NCI-H1930 (cell line): ENCODE measurements at places on chromosomes 5 and 9.

- DNase-seq = no peak
These were observed 117.7 kb downstream of the GAS1 start for GRCh38 chr9:86829496-86830046.

GRCh38 chr9:26940779-26941178, 6.3 kb downstream of the PLAA start:
- DNase-seq = no peak

DNA sequence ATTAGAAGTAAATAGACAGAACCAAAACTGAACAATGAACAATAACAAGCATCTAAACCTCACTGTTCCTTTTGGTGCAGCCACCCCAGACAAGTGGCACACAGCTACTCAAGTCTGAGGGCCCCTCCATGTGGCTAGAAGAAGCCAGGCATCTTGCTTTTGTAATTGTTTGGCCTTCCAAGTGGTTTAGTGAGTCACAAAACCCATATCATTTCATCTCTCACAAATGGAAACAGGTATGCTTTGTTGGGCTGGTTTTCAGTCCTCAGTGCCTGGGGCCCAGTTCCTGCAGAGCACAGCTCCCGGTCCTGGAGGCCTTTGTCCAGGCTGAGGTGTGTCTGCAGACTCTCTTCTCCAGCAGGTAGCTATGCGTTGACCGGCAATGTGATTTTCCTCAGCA, 16.7 kb downstream of the PRLR start:
- DNase-seq = no peak

GRCh38 chr9:138118601-138119071, 241.1 kb downstream of the CACNA1B start:
- no peak for DNase-seq

DNA sequence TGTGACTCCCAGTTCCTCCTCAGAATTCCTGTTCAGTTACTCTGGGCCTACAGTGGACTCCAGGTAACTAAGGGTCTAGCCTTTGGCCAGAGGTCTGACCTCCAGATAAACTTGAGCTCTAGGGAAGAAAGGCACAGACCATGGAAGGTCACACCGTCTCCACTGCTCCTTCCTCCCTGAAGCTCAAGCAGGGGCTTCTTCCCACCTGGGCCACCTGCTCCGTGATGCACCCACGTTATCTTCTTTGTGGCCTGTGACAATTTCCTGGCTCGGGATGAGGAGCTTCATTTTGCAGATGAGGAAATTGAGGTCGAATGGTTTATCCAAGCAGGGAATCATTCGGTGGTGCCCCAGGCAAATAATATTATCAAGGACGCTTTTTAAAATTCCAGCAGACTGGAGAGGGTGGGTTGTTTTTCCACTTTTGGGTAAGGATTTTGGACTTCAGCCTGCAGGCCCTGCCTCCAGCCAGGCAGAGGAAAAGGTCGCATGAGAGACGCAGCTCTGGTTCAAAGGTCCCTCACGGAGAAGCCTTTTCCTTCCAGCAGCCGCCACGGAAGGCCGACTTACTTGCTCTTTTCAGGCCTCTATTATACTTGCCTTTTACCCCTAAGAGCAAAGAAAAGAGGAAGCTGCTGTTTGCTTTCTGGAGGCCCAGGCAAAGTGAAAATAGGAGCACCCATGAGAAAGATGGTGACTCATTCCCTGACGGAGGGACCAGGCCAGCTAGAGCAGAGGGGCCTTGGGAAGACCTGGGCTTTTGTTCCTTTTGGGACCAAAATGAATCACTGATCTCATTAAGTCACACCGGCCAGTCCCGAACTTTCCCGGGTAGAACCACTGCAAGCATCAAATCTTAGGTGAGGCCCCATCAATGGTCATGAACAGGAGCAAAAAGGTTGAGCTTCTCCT, 22.8 kb upstream of the DUSP1 start:
- DNase-seq = no peak

GRCh38 chr9:91379426-91379825, 17.7 kb upstream of the AUH start:
- no peak for DNase-seq

- DNase-seq = no peak
These were observed 154.3 kb downstream of the PALM2AKAP2 start for GRCh38 chr9:109934136-109934856.

- no peak for DNase-seq
These were observed 3.6 kb upstream of the DOCK8 start for GRCh38 chr9:211036-211435.

DNA sequence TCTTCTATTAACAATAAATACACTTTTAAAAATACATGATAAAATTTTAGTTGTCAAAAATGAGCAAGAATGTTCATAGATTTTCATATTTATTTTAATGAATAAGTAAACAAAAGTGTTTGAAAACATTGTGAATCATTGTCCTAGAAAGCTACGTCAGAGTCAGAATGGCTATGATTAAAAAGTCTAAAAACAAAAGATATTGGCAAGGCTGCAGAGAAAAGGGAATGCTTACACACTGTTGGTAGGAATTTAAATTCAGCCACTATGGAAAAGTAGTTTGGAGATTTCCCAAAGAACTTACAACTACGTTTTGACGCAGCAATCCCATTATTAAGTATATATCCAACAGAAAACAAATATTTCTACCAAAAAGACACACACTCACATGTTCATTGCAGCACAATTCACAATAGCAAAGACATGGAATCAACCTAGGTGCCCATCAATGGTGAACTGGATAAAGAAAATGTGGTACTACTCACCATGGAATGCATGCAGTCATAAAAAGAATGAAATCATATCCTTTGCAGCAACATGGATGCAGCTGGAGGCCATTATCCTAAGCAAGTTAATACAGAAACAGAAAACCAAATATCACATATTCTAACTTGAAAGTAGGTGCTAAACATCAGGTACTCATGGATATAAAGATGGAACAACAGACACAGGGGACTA, 49.2 kb upstream of the FBXL17 start:
- DNase-seq = no peak

- no peak for DNase-seq
These were observed 583 bp upstream of the TJP2 start for GRCh38 chr9:69173497-69173890.

- DNase-seq = peak; percentile 15
These were observed 64.0 kb downstream of the CARTPT start for GRCh38 chr5:71782771-71783770.

GRCh38 chr5:95537501-95537900, 17.3 kb downstream of the SKIC3 start:
- DNase-seq = no peak

DNA sequence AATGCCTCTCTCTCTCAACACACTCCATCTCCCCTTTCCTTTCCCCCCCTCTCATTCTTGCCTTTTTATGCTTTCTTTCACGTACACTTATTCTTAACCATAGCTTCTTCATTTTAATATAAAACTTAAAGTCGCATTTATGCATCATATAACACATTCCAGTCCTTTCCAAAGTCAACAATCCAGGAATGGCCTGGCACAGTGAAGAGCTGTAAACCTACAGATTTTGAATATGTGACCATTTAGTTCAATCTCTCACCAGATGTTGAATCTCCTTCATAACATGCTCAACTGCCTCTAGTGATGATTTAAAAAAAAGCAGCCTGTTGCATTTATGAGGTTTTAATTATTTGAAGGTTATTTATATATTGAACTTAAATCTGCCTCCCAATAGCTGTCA, 186.2 kb upstream of the GRAMD2B start:
- DNase-seq = no peak

GRCh38 chr5:77635067-77635916, 3.2 kb downstream of the OTP start:
- no peak for DNase-seq

- DNase-seq = no peak
These were observed 63.7 kb upstream of the RICTOR start for GRCh38 chr5:39137819-39138451.

GRCh38 chr5:172841256-172841655, 7.2 kb downstream of the ERGIC1 start:
- DNase-seq = no peak

GRCh38 chr5:159465604-159466003, 135.3 kb upstream of the IL12B start:
- DNase-seq = no peak

DNA sequence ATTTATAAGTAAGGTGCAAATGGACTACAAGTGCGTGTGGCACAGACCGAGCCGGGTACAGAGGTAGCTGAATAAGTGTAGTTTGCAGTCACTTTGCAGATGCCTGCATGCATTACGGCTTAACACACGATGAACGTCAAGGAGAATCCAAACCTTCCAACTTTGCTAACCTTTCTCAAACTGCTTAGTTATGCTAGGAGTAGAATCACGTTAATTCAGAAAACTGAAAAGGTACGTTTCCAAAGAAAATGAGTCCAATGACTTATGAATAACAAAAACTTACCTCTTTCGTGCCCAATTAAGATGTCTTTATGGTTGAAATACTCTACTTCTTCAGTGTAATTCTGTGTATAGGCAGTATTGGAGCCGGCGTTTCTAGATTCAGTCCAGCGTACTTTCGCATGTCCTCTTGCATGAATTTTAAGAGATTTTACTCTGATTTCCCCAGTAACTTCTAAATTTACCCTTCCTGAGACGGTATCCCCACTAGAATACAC, 539 bp downstream of the ARRDC3 start:
- no peak for DNase-seq

GRCh38 chr5:146699664-146700418, 178.7 kb downstream of the PPP2R2B start:
- DNase-seq = no peak

GRCh38 chr5:32848681-32849080, 137.6 kb downstream of the NPR3 start:
- DNase-seq = no peak

DNA sequence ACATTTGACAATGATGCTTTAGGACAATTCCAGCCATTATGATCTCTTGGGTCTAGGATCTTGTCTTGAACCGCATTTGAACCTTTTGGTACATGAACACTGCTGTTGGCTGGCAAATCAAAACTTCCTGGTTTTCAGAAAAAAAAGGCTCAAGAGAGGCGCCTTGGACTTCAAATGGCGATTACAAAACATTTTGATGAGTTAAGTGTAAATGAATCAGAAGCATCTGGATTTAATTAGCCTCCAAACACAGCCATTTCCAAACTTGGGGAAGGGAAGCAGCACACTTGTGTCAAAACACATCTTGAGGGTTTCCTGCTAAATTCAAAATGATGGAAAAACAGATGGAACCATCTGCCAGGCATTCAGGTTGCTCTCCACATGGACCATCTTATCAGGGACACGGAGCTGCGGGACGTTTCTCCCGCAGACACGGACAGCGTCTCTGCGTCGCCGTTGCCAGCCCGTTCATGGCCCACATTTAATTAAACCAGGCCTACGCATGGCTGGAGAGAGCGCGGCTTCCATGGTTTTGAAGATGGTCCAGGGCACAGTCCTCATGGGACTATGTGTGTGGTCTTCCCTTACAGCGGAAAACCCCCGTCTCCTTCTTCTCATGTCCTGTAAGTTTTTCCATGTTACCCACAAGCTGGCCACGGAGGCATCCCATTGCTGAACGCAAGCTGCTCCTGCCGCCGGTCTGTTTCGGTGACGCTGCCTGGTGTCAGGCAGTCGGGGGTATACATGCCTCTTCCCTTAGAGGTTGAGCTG, 55.8 kb upstream of the PTCH1 start:
- no peak for DNase-seq

GRCh38 chr9:115668521-115668920, 485.1 kb upstream of the PAPPA start:
- DNase-seq = no peak

- no peak for DNase-seq
These were observed 325.4 kb downstream of the TMEM38B start for GRCh38 chr9:106019702-106020101.
